ENCODE measurements at places on chromosomes 1 and 21. TPM values are rescaled to one million over a fixed set of nuclear protein-coding genes. Genes with fewer than 3 reads are reported as not detected.

The HNRNPCL2 gene
- total RNA-seq = not detected

The CRYZL1 gene
- 12.8 TPM for total RNA-seq

The ST6GALNAC3 gene
- 0.64 TPM for total RNA-seq

The VSIG8 gene
- total RNA-seq = not detected

The RAB13 gene
- total RNA-seq = 167 TPM

The ARHGAP30 gene
- total RNA-seq = 0.06 TPM

Data from A549 treated with dexamethasone at 1 μM for 4 hours (cell line).